NCI-H2171 (cell line): ENCODE measurements at places on chromosomes 11 and 22.
A peak's percentile ranks its signal among the peaks of the same experiment; 100 is the strongest.

- peak; percentile 44 for DNase-seq
Measured at GRCh38 chr11:68206211-68206610, 6.9 kb downstream of the KMT5B start.

DNA sequence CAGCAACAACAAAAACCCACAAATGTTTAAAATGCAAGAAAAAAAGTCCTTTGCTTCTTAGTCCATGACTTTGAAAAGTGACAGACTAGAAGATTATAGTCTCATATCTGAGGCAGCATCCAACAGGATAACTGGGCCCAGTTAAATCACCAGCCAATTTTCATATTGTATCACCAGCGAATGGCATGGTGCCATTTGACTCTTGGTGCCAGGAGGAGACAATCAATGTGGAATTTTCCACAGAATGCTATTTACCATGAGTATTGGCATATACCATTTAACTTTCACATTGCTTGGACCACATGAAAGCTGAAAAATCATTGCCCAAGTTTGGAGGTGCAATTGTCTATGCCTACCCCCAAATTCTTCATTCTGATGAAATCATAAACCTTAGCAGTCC lies 255.5 kb downstream of the TENM4 start:
- DNase-seq: no peak

DNA sequence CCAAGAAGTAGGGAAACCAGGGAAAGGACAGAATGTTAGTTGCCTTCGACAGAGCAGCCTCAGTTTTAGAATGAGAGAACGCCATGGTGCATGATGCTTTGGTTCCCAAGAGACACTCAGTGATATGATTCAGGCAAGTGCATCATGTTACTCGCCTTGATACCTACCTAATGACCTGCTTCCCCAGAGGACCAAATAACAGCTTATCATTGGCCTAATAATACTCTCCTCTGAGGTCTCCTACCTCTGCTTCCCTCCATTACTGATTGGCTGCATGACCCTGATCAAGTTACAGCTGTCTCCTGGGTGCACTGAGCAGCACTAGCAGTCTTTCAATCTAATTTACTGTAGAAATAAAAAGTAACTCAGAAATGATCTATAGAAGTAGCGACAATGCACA lies 979.7 kb upstream of the FAT3 start:
- DNase-seq: peak; percentile 3

- no peak for DNase-seq
Measured at GRCh38 chr11:46907606-46908005, 10.7 kb downstream of the LRP4 start.

DNA sequence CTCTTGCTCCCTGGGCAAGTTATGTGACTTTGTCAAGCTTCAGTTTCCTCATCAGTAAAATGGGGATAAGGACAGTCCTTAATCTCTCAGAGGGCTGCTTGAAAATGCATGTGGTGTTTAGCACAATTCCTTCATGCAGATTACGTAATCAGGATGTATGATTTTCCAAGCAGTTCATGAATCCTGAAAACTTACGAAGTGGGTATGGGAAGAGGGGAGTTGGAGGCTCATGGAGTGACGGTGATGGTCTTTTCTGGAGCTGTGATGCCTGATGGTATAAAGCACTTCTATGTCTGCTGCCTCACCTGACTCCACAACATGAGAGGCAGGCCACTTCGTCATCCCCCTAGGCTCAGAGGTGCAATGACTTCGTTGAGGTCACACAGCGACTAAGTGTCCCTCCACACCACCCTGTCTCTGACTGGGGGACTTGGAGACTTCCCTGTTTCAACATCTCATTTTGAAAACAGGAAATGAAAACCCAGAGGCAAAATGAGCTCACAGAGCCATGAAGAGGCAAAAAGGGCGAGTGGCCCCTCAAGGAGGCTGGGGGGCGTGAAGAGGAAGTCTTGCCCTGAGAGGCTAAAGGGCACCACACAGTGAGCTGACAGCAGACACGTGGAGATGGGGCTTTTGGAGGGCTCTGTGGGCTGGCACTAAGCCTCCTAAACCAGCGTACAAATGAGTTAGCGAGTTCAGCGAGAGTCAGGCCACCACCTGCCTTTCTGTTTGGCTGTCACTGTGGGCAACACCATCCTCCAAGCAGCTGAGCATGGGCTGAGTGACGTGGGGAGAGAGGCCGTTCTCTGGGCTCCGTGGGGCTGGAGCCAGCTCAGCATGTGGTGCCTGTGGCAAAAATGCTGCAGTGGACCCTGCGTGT lies 10.1 kb downstream of the MCM5 start:
- no peak for DNase-seq

DNA sequence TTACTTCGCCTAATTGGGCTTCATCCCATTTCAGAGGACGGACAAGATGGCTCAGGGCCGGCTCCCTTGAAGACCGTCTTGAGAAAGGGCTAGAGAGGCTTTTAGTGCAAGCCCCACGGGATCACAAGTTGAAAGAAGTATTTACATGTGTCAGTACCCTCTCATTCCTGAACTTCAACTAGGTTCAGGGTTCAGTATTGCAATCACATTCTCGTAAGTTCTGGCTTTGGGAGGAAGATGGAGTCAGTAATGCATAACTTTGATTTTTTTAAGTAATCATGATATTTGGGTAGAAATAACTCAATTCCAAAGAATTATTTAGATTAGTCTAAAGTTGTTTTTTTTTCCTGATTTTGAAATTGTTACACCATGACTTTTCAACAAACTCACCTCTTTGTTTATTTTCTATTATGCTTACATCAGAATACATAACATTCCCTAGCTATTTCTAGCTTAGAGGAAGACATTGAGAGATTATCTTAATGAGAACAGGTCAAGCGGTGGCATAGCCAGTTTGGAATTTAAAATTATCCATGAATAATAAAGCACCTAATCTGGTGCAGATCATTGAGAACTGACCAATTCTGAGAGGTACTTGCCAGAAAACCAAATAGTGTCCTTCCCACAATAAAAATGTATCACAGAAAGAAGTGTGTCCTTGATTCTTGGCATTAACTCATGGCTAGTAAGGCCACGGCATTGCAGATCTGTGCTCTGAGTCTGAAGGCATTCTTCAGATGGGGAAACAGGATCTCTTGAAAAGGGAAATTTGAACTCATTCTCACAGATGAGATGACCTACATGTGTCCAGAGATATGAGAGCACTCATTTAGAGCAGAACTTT lies 92.1 kb upstream of the BLID start:
- DNase-seq: no peak

DNA sequence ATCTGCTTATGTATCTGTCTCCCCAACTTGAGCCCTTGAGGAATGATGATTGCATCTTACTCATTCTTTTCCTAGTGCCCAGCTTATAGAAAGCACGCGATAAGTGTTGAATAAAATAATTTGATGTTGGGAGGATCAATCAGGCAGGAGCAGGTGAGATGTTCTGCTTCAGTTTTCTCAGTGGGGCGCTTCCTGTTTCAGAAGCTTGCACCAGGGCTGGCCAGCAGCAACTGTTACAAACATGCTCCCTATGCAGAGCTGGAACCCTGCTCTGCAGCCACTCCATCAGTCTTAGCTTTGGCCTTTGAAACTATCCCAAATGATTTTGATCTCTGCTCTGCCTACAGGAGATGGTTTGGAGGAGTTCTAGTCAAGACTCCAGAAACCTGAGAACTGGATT lies 3.9 kb downstream of the ENDOD1 start:
- no peak for DNase-seq

DNA sequence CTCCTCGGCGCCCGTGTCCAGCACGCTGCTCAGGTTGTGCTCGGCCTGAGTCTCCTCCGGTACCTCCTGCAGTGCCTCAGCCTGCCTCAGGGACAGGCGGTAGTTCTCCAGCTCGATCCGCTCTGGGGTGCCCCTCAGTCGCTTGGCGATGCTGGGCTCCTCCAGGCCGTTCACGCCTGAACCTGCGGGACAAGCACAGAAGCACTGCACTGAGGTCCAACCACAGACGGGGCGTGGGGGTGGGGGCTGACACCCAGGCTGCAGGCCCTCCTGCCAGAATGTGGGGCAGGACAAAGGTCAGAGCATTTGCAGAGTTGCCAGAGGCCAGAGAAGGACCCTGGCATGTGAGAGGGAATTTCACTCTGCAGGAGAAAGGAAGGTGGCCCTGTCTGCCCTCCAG lies 67.6 kb upstream of the BID start:
- no peak for DNase-seq

GRCh38 chr11:1952806-1953482 lies 5.8 kb downstream of the MRPL23 start:
- no peak for DNase-seq

GRCh38 chr11:69035946-69036340 lies 12.8 kb upstream of the TPCN2 start:
- DNase-seq: no peak

GRCh38 chr22:26529345-26529744 lies 17.1 kb upstream of the TFIP11 start:
- no peak for DNase-seq

GRCh38 chr22:22870577-22871404 lies 16.8 kb upstream of the IGLL5 start:
- no peak for DNase-seq

GRCh38 chr22:47157486-47158270 lies 395.2 kb downstream of the TBC1D22A start:
- no peak for DNase-seq

GRCh38 chr11:114197799-114198500 lies 98.2 kb upstream of the NNMT start:
- no peak for DNase-seq

GRCh38 chr11:76512851-76513653 lies 68.2 kb downstream of the EMSY start:
- no peak for DNase-seq

- DNase-seq: no peak
Measured at GRCh38 chr22:39177456-39177775, 24.9 kb upstream of the CBX7 start.

DNA sequence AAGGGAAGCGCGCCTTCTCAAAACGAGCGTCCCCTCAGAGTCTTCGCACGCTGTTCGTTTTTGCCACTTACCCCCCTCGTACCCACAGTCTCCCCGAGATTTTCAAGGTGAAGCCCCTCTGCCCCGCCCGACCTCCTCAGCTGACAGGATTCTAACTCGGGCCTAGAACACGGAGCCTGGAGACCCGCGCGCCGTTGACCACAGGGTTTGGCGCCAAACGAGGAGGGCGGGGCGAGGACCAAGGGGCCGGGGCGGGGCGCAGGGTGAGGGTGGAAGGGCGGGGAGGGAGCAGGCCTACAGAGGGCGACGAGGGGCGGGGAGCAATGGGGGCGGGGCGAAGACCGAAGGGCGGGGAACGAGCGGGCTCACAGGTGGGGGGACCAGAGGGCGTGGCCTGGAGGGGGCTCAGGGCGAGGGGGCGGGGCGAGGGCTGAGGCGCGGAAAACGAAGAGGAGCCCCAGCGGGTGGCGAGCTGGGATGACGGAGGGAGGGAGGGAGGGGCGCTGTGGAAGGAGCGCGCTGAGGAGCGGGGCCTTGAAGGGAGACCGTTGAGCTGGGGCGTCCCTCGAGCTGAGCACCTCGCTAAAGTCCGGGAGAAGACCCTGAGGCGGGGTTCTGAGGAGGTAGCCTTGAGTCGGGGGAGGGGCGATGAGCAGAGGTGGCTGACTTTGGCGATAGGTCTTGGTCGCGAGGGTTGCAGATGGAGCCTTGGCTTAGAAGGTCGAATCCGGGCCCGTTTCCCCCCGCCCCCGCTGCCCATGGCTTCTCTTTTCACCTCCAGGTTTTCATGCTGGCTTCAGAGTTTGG lies at the start of gene DMC1:
TSS of gene DMC1 (minus strand) at position 212 of the 807 bp plus-strand sequence. CDS start 1,927 bp downstream, outside the sequence.
- peak; percentile 92 for DNase-seq
